SK-N-SH treated with all-trans-retinoic acid at 6 μM for 48 hours (cell line): ENCODE measurements at places on chromosomes 16 and 17.
A peak's percentile ranks its signal among the peaks of the same experiment; 100 is the strongest.

DNA sequence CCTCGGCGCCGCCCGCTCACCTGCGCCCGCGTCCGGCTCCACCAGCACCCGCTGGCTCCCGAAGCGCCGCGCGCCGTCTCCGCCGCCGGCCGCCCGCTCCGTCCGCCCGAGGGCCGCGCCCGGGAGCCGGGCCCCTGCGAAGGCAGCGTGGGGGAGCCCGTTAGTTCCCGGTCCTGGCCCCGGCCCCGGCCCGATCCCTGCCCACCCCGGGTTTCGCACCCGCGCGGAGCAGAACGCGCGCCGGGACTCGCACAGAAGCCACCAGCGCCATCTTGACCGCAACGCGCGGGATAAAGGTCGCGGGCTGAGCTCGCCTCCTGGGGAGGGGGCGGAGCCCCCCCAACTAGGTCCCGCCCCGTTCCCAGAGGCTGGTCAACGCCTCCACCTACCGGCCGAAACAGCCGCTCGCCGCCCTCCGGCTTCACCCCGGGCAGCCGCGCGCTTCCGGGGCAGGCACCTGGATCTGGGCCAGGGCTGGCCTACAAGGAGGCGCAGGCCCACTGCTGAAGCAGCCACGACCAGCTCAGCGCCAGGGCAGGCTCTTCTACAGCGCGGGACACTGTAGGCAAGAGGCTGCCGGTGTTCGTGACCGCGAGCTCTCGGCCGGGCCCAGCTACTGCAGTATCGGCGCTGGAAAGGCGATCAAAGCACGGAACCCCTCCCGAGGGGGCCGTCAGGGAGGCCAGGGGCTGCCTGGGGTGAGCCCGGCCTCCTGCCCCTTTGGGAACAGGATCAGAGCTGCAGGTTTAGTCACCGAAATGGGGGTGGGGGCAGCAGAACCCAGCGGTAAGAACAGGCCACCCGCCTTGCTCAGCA lies at the start of gene ECI1:
TSS of gene ECI1 (minus strand) at position 292 of the 816 bp plus-strand sequence. CDS start at position 271, 21 bp downstream.
- ATAC-seq, result peak; percentile 91

DNA sequence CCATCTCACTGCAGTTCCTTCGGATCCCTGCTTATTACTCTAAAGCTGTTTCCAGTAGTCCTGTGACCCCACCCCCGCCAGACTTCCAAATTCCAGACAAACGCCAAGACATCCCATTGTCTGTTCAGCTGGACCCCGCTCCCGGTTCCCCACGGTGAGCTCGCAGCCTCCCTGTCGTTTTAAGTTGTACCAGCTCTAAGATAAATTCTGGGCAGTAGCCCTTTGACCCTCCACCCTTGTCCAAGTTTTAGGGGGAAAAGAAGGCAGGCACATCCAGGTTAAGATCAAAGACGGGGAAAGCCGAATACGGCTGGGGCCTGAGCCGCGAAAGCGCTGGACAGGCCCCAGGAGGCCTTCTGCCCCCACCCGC lies 589 bp downstream of the ARL6IP1 start:
- ATAC-seq, result peak; percentile 32

DNA sequence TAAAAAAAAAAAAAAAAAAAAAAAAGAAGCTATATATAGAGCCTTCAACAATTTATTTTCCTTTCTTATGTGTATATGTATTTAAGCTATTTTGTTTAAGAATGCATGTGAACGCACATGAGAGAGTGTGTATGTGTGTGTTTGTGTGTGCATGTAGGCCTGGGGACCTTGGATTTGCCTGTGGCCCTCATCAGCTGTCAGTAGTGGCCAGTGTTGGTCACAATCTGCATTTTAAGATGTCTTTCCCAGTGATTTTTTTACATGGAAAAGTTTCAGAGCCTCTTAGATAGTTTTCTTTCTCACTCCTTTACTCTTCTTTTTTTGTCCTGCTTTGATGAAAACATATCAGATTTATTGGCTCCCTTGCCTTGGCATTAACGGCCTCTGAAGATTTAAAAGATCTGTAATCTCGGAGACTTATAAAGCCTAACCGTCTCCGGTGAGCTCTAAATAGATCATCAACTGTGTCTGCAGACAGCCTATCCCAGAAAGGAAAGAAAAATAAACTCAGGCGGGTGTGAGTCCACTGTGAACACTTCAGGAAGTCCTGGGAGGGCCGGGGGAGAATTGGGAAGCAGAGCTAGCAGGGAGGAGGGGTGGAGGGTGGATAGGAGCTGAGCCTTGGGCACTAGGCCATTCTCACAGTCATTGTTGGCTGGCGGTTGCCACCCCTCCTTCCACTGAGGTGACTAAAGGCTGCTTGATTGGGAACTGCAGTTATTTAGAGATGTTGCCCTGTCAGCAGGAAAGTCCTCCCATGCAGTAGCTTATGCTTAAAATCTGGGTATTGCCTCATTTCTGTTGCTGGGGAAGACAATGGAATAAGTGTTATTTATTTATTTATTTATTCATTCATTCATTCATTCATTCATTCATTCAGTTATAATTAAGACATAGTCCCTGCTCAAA lies 86.8 kb downstream of the WWP2 start:
- peak; percentile 87 for ATAC-seq

- ATAC-seq, result no peak
Observed at GRCh38 chr16:66848172-66848571, 4.0 kb downstream of the CA7 start.

DNA sequence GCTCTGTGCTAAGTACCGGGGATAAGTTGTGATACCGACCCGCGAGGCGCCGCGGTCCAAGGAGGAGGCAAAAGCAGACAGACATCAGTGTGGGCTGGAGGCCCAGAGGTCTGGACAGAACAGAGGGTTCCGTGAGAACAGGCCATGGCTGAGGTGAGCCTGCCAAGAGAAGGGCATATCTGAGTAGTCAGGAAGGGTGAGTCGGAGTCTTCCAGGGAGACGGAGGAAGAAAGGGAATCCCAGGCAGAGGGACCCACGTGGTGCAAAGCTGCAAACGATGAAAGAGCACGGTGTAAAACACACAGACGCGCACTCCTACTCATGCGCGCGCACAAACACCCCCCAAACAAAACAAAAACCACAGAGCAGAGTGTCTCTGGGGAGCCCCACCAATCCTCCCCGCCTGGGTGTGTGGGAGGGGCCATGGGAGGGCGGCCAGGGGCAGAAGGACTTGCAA lies 18.1 kb downstream of the RHBDL3 start:
- ATAC-seq, result 0 out of 3 replicates have a peak, but pooled peaks have one; percentile 33
